GM19239 (cell line): ENCODE measurements at places on chromosomes 7 and 10.

- DNase-seq: no peak
Measured at GRCh38 chr7:30561389-30561788, 33.3 kb upstream of the GARS1 start.

DNA sequence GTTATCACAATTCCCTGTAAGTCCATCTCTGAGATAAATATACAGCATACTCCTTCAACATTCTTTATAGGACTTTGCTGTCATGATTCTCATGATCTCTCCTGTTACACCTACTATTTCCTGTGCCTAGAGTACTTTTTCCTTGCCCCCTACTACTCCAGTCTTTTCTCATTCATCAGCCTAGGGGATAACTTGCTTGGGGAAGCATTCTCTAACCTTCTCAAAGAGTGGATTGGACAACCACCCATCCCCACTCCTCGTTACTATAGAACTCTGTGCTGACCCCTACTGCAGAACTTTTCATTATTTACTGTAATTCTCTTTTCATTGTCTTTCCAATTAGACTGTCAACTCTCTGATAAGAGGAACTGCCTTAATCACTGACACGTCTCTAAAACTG, 57.4 kb upstream of the TFEC start:
- no peak for DNase-seq

DNA sequence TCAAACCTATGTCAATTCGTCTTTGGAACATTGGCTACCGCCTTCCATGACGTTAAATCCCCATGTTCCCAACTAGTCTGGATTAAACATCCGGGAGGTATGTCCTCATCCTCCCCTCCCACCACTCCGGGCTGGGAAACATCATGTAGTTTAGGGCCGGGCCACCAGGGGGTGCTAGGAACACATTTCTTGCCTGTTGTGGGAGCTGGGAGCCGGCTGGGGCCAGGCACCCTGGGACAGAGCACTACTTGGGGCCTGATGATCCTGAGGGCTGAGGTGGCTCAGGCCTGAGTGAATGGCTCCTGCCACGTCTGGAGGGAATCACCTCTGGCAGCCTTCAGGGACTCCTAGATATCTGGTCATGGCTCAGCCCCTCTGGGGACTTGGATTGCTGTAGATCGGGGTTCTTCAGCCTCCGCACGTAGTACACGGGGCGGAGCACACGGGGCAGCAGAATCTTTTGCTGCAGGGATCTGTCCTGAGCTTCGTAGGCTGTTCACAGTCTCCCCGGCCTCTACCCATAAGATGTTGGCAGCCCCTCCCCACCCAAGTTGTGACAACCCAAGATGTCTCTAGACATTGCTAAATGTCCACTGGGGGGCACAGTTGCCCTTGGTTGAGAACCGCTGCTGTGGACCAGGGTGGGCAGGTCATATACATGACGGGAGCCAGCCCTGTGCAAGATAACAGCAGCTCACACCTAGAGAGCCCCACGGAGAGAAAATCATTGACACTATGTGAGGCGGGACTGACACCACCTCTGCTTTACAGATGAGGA, 141.2 kb upstream of the ZNF716 start:
- no peak for DNase-seq

DNA sequence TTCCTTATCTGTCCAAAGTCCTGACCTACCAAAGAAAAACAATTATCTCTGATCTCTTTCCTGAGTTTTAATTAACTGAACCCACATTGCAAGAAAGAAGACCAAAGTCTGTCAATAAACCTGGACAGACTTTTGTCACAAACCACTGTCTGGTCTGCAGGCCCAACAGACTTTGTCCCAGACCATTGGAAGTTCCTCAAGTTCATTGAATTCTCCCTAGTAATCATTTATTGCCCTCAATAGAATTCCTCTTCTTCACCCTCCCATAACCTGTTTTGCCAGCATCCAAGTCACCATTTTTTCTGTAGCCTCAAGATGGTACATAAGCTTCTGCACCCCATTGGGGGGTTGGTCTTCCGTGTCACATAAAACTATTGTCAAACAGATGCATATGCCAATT, 3.9 kb upstream of the DNMBP start:
- DNase-seq: no peak

DNA sequence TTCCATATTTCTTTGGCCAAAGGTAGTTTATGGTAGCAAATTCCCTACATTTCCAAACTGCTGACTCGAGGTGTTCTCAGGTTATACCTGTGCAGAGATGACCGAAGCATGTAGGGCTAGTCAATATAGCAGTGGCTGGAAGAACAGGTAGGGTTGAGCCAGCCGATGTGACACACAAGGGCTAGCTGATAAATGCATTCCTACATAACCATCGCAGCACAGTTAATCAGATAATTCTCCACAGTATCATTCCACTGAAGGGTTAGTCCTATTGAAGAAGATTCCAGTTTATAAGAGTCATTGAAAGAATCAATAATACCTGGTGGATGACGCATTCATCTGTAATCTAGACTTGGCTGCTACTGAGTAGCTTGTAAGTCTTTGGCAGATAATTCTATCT, 220.0 kb downstream of the KIF20B start:
- no peak for DNase-seq

DNA sequence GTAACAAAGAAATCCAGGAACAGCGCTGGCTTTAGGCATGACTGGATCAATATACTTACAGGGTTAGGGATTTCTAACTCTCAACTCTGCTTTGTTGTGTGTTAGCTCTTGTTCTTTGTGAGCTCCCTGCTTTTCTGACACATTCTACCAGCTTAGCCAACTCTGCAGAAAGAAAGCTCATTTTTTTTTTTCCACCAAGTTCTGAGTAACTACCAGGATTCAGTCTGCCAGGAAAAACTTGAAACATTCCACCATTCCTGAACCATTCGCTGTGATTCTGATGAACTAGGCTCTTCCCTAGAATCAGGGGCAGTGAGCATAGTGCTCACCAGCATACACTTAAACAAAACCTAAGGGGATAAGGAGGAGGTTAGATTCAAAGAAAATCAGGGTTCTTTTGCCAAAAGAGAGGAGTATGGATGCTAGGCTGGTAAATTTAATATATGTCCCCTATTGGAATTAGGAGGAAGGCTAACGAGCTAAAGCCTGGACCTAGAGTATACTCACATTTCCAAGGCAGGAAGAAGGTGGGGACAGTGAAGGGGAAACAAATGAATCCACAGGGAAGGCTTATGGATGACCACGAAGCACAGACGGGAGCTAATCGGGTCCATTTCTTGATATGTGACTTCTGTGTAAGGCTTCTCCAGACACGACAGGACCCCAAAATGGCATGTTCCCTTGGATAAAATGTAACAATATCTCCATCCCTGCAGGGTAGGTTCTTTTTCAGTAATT, 183.4 kb downstream of the PRKG1 start:
- no peak for DNase-seq

- no peak for DNase-seq
Measured at GRCh38 chr10:132588301-132589013, 50.9 kb downstream of the INPP5A start.

GRCh38 chr7:132066761-132067171, 509.5 kb downstream of the PLXNA4 start:
- no peak for DNase-seq

- DNase-seq: no peak
Measured at GRCh38 chr10:4291990-4292389, 507.0 kb upstream of the KLF6 start.

- DNase-seq: no peak
Measured at GRCh38 chr10:7314170-7314569, 96.7 kb downstream of the SFMBT2 start.

- no peak for DNase-seq
Measured at GRCh38 chr7:66173856-66174255, 31.3 kb upstream of the TPST1 start.

GRCh38 chr7:115864082-115864481, 166.5 kb downstream of the TFEC start:
- no peak for DNase-seq

DNA sequence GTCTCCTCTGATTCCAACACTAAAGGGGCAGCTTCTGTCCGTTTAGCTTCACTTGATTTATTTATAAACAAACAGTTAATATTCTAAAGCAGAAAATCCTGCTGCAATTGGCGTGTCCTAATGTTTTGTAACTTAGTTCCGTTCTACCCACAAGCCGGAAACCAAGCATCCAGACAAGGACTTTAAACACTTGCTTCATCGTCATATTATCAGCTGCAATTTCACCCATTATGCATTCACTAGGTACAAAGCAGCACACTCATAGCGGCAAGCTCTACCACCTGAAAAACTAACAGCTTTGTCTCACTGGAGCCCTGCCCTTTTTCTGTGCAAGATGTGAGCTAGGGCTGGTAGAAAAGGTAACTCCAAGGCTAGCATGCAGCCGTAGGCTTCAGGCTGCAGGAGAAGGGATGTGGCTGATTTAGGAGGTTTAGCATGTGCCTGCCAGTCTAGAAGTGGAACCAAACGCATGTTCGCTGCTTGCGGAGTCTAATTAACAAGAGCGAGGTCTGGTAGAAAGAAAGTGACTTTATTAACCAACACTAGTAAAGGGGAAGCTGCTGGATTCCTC, 43.7 kb upstream of the BPGM start:
- no peak for DNase-seq

DNA sequence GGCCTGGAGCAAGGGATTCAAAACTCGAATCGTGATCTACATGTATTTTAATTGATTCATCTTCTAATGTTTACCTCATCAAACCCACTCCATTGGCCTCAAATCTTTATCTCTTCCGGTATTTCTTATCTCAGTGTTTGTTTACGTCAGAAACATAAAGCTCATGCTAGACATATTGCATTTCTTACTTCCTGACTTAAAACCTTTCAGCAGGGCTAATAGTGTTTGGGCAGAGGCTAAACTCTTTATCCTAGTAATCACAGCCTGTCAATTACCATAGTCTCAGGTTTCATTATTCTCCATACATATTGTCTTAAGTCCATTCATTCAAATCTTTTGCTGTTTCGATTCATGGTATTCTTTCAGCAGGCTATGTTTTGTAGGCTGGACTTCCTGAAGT, 81.3 kb upstream of the AGR3 start:
- DNase-seq: no peak

- no peak for DNase-seq
Measured at GRCh38 chr10:69202332-69202731, 17.8 kb upstream of the HKDC1 start.

DNA sequence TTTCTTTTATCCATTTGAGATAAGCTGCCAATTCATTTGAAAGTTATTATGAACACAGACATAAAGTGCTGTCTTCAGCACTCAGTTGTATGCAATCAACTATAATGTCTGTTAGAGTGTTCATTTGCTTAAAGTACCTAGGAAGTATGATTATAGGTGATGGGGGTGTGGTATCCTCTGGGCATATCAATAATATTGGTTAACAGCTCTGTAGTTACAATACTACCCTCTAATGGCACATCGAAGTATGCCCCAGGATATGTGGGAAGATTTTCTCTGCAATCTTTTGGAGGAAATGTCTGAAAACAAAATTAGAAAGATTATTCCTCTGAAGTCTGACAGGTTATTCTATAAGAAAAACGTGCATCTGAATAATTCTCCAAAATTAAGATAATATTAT, 429.7 kb downstream of the ARL4A start:
- DNase-seq: no peak

DNA sequence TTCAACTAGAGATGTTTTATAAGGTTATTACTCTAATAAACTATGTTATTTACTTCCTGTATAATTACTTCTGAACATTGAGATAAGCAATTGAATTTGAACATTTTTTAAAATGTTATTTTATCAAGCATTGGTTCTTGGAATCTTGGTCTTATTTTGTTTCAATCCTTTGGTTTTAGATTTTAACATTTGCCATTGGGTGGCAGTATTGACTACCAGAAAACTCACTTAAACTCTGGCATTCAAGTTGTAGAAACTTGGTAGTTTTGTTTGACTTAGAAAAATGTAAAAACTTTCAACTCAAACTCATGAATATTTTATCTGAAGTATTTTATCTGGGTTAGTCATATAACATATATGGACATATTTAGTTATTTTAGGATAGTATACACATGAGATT, 48.1 kb downstream of the ATRNL1 start:
- no peak for DNase-seq

DNA sequence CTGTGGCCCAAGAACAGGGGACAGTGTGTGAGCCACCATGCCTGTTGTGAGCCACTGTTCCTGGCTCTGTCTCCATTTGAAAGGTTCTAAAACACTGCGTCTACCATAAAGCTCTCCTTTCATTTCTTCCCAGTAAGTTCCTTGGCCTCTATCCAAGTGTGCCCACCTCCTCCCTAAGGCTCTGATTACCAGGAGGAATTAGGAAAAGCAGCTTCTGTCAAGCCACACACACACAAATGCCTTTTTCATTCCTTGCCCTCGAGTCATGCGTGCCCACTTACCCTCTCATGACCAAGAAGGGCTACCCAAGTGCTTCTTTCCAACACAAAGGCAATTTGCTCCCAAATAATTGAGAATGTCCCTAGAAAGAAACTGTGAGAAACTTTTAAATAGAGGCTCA, 70.8 kb upstream of the PARD3 start:
- DNase-seq: no peak

DNA sequence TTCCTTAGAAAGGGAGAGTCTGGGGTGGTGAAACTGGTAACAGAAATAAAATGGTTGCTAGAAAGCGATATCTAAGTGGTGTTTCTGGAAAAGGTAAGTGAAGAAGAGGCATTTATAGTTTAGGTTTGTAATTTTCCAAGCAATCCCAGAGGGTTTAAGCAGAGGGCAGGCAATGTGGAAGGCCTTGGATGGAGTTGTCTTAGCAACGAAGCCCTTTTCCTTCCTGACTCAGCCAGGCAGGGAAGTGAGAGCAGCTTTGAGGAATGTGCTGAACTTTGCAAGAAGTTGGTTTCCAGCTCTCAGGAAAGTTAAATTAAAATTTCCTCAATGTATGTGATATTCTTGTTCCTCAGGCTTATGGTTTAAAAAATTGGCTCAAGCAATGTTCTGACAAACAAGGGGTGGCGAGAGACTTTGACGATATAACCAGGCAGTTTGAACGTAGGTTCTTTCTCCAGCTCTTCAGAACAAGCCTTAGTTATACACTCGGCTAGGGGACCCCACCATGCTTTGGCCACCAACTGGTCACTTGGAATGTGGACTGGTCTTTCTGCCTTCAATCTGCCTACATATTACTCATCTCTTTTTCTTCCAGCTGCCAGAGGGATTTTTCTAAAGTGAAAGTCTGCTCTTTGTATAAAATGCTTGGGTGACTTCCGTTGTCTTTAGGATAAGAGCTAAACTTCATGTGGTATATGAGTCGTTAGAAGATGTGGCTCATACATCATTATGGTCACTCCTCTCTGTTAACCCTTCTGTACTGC, 66.9 kb upstream of the SLC25A13 start:
- no peak for DNase-seq

- DNase-seq: no peak
Measured at GRCh38 chr10:13816195-13816925, 229.6 kb downstream of the PRPF18 start.

- no peak for DNase-seq
Measured at GRCh38 chr10:115696747-115697146, 576.3 kb downstream of the GFRA1 start.

GRCh38 chr7:140390466-140391190, 7.7 kb downstream of the SLC37A3 start:
- DNase-seq: peak; percentile 25

DNA sequence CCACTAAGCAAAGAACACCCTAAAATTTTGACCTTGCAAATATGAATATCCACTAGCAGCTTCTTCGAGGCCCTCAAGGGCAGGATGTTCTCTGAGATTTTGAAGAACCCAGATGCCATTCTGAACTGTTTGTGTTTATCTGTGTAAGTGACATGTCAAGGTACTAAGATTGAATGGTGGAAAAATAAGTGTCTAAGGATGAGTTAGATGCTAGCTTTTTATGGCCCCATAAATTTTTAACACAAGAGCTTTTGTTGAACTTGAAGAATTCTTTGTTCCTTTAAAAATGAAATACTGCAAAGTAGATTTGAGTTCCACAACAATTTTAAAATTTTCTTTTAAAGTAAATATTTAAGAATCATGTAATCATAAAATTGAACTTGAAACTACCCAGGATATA, 259.8 kb downstream of the CSTF2T start:
- DNase-seq: no peak
